Stimulated activated CD4-positive, alpha-beta T cell treated with anti-CD3 and anti-CD28 coated beads, Interleukin-1b, Interleukin-23, amount 100 ng/mL, for 1 hour (primary cell): ENCODE measurements at places on chromosomes 7 and 10.

- DNase-seq, result no peak
Measured at GRCh38 chr10:97708167-97708566, 5.4 kb upstream of the MARVELD1 start.

- no peak for DNase-seq
Measured at GRCh38 chr7:42002654-42003053, 234.4 kb downstream of the GLI3 start.

DNA sequence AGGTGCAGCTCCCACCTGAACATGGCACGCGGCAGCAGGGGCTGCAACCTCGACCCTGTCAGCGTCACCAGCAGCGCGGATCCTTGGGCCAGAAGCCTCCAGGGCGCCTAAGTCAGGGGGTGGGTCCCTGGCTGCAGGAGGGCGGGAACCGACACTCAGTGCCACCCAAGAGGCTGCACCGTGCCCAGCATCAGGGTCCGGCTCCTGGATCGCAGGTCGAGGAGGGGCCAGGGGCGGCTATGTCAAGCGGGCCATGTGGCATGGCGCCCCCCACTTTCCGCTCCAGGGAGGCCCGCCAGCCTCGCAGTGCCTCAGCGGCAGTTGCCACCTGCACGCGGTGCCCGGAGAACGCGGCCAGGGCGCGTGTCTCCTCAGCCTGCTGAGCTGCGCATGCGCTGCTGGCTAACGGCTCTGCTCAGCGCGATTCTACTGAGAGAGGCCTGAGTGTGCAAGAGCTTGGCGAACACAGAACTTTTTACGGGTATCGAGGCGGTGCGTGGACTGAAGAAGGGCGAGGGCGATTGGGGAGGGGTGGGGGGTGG, at the start of gene ANKRD30A:
Gene ANKRD30A (plus strand): TSS at position 408 of the 542 bp plus-strand sequence. CDS start 190 bp downstream, outside the sequence.
- no peak for DNase-seq

DNA sequence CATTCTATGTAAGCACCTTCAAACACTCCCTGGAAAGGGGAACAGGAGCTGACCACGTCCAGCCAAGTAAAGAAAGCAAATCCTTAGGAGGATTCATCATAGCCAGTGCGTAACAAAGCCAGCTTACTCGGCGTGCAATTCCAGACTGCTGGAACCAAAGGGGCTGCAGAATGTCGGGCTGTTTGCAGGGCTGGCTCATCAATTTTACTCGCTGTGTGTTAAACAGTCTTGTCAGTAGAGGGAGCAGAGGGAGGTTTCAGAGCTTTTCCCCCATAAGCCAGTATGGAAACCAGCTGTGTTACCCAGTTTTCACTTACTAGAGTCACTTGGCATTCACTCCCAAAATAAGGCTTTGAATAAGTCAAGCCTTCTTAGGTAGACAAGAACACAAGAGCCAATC, 127.1 kb downstream of the KMT2E start:
- DNase-seq, result no peak
